NAMALWA (cell line): ENCODE measurements at places on chromosomes 6 and 20.

DNA sequence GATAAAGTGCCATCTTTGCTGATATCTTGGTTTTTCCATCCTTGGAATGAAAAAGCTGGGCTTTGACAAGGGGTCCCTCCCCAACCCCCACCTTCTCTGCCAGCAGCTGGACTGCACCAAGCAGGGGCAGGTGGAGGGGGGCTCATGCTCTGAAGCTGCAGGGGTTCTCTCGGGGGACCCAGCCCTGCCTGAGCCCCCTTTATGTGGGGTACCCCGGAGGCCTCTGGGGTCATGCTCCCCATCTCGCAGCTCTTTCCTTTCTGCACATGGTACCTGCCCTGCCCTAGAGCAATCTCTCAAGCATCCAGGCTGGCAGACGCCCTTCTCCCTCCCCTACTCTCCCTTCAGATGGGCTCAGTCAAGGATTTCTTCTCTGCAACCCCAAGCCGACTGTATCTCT lies 146.7 kb upstream of the PTPN1 start:
- DNase-seq: no peak

GRCh38 chr6:72619883-72620696 lies 1.8 kb upstream of the KCNQ5 start:
- peak; percentile 77 for DNase-seq

GRCh38 chr6:25524542-25524941 lies 127.5 kb upstream of the SCGN start:
- no peak for DNase-seq

DNA sequence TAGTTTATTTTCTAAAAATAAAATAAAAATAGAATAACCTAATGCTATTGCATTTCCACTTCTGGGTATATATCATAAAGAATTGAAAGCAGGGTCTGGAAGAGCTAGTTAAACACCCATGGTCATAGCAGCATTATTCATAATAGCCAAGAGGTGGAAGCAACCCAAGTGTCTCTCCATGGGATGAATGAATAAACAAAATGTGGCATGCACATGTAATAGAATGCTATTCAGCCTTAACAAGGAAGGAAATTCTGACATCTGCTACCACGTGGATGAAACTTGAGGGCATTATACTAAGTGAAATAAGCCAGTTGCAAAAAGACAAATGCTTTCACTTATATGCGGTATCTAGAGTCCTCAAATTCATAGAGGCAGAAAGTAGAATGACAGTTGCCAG lies 130.8 kb downstream of the TIAM2 start:
- DNase-seq: no peak

GRCh38 chr6:125906158-125906998 lies 50.2 kb upstream of the HINT3 start:
- DNase-seq: peak; percentile 52

DNA sequence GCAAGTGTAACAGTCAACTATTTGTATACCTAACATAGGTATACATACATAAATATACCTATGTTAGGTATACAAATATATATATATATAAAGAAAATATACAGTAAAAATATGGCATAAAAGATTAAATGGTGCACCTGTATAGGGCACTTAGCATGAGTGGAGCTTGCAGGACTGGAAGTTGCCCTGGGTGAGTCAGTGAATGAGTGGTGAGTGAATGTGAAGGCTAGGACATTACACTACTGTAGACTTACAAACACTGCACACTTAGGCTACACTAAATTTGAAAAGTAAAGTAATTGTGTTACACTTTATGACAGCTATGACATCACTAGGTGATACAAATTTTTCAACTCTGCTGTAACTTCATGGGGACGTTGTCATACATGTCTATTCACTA lies 65.6 kb downstream of the CDC5L start:
- no peak for DNase-seq

GRCh38 chr6:45112711-45113110 lies 215.4 kb upstream of the RUNX2 start:
- no peak for DNase-seq

DNA sequence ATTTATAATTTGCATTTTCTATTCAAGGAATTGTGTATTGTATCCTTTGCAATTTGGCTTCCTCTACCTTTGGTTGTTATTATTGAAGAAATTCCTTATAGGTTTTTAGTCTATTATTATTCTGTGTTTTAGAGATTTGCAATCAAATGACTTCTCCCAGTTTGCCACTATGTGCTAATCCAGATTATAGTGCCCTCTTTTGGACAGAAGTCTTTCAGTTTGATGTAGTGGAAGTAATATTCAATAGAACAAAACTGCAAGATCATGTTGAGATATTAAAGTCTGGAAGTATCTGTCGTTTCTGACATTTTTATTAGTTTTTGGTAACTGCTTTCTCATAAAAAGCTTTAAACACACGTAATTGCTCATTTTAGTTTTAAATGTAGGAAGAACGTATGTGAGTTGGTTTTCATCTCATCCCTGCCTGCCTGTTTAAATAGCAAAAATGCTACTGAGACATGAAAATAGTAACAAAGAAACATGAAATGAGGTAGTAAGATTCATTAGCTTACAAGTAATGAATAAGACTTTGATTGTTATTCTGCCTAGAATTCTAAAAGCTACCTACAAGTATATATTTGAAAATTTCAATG lies 72.8 kb downstream of the RTN4IP1 start:
- DNase-seq: peak; percentile 54

GRCh38 chr6:151629791-151630190 lies 136.0 kb downstream of the CCDC170 start:
- DNase-seq: no peak

DNA sequence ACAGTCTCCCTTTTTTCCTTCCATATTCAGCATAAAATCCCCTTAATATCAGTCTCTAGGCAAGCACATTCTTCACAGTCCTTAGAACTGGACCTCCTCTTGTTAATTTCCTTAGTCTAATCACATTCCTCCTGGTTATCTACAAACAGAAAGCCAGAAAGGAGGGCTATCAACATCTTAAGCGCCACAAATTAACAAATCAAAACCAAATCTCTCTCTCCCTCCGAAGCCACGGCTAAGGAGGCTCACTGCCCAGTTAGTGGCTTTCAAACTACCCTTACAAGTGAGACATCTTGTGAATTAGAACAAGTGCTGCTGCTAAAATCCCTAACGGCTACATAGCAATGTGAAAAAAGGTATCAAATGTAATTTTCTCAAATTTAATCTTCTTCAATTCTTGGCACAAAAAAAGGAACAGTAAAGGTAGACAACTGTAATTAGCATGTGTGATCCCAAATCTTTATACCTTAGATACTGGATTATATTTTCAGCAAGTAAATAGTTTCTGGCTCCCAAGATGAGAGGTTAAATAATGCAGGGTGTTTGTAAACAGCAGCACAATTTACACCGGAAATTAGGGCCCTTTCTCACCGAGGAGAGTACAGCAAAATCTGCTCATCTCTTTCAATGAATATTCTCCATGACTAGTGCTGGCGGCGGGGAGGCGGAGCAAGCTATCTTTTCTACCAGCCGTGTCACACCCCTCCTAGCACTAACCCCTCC lies 1.4 kb upstream of the TRIM39 start:
- peak; percentile 87 for DNase-seq

GRCh38 chr6:44002593-44003344 lies 124.5 kb downstream of the MRPL14 start:
- DNase-seq: no peak

GRCh38 chr6:153123801-153124200 lies 7.3 kb downstream of the RGS17 start:
- no peak for DNase-seq

DNA sequence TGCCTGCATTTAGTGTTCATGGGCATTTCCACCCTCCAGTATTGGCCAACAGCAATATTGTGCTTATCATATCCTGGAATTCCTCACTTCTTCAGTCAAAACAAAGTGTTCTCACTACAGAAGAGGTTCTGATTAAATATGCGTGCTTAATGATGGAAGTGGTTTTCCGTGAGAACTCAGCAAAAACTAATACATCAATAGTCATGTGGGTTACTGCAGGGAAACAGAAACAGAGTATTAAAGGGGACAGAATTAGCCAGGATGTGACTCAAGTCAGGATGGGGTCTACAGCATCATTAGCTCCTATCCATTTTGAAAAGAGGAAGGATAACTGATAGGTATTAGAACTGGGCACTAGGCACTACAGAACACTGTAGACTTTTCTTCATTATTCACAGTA lies 384.6 kb downstream of the CDKAL1 start:
- DNase-seq: no peak

DNA sequence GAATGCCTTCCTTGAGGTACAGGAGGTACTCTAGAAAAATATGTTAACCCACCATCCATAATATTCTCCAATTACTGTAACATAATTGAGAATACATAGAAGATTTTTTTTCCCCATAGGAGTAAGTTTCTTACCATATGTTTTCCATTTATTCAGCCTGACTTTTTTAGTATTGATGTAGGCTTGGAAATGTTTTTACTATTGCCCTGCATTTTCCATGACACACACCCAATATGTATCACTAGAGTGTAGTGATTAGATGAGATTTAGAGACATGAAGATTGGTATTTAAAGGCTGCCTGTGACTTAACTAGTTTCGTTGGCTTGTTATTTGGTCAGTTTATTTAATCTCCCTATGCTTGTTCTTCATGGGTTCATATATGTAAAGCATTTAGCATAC lies 39.5 kb downstream of the KCNQ5 start:
- no peak for DNase-seq

GRCh38 chr20:19764207-19764606 lies 6.1 kb downstream of the RIN2 start:
- DNase-seq: no peak

- no peak for DNase-seq
Measured at GRCh38 chr20:35899064-35899463, 55.2 kb downstream of the SCAND1 start.

DNA sequence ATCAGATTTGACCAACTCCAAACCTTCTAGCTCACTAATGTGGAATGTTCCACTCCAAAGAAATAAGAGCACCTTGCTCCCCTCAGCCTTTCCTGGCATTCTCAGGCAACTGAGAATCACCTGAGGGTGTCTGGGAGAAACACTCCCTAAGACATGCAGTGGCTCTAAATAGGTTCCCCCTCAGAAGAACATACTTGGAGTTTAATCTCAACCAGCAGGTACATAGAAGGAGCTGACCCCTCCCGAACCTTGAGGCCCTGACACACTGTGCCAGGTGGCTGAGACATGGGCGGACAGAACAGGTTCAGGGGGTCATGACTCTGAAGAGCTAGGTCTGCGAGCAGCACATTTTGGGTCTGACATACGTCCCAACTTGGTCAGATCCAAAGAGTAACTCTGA lies 107.6 kb upstream of the MAP3K4 start:
- DNase-seq: no peak

DNA sequence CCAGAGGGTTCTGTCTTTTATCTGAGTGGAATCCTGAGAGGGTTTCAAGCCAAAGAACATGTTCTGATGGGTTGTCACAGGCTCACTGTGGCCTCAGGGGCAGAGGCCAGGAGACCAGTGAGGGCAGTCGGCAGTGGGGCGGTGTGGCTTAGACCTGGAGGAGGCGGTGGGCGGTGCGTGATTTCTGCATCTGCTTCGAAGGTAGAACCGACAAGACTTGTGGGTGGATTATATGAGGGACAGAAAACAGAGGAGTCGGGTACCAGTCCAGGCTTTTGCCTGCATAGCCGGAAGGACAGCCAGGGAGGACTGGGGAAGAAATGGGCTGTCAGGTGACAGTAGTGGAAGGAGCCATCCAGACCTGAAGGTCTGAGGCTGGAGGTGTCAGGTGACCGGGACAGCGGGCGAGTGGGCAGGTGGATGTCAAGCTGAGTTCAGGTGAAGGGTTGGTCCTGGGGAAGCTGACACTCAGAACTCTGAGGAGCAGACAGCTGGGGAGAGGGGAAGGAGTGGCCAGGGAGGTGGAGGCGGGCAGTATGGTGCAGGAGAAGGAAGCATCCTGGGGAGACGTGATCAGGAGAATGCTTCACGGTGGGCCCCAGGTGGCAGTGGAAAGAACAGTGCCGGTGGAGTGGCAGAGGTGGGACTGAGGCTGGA lies 3.1 kb downstream of the CTSZ start:
- DNase-seq: no peak

- no peak for DNase-seq
Measured at GRCh38 chr6:37615564-37616340, 81.9 kb downstream of the MDGA1 start.

DNA sequence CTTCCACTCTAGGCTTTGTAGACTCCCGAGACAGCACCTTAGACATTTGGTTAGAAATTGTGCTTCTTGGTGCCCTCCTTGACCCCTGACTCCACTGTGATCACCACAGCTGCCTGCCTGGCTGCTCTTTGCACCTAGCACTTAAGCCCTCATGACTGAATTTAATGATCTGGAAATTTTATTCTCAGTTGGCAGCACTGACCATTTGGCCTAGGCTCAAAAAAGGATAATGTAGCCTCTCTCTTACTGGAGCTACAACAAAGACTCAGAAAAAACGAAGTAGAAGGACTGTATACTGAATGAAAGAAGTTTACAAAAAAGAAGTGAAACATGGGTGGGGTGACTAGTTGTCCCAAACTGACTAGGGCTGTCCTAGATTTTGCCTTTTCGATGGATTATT lies 11.3 kb upstream of the ABRACL start:
- DNase-seq: no peak

GRCh38 chr6:158039571-158040050 lies 57.9 kb downstream of the SYNJ2 start:
- no peak for DNase-seq

DNA sequence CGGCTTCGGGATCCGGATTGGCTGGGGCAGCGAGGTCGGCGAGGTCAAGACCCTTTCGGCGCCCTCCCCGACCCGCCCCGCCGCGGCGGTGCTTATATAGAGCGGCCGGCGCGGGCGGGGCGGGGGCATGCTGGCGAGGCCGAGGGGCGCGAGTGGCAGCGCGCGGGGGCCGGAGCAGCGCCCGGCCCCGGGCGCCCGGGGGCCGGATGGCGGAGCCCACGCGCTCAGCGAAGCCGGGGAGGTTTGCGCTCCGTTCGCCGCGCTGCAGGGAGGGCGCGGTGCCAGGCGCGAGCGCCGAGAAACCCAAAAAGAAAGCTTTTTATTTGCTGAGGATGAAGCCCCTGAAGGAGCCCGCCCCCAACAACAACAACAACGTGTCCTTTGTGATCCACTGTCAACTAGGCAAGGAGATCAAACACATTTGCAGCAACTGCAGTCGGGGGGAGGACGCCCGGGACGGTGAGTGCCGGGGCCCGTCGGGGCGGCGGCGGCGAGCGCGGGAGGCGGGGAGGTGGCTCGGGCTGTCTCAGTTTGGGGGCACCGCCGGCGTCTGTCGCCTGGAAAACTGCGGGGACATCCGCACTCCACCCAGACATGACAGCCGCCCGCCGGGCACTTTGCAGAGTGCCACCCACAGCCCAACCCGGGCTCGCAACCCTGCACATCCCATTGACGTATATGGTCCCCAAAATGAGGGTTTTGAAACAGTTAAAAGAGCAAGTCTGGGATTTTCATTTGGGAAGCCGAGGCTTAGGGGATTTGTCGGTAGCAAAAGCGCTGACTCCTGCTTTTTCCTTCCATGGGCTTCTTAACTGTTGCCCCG lies 297.3 kb downstream of the PHACTR1 start:
- DNase-seq: no peak

DNA sequence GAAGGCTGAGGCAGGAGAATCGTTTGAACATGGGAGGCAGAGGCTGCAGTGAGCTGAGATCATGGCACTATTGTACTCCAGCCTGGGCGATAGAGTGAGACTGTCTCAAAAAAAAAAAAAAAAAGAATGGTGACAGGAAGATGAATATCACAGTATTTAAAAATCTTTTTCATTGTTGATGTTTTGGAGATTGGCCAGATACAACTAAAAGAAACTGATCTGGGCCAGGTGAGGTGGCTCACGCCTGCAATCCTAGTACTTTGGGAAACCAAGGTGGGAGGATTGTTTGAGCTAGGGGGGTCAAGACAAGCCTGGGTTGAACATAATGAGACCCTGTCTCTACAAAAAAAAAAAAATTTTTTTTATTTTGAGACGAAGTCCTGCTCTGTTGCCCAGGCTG lies 52.1 kb downstream of the TRAF3IP2 start:
- no peak for DNase-seq
